ENCODE measurements at places on chromosomes 12 and 14.

- H3K27me3 ChIP-seq, result peaks cover 3% of the 10 kb centered on the region
- H3K27ac ChIP-seq, result no peak overlapping the region
- no peak overlapping the region for H3K4me3 ChIP-seq
- H3K36me3 ChIP-seq, result no peaks in the 10 kb centered on the region
- peaks cover 4% of the 10 kb centered on the region for H3K4me1 ChIP-seq
- peak; percentile 83 for DNase-seq
These were observed 82.9 kb upstream of the STXBP6 start for GRCh38 chr14:25132732-25133422.

DNA sequence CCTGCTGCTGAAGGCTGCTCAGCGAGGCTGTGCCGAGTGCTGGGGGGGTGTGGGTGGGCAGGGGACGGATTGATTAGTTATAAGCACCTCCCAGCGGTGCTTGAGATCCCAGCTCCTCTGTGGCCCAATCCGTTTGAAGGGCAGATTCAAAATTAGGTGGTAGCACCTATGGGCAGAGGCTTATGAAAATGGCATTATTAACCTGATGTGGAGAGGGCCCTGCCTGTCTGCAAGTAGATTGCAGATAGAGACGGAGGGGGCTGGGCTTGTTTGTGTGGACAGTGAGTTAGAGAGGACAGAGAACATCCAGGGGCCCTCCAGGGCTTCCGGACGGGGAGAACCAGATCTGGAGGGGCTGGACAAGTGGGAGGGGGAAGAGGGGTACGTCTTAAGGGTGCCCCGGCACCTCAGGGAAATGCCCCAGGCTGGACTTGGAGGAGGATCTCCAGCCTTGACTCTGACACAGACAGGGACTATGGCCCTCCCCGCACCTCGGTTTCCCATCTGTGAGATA lies at the start of gene RTL1:
TSS of gene RTL1 (minus strand) at position 51 of the 514 bp plus-strand sequence. CDS start 18,934 bp downstream, outside the sequence.
- peaks cover 56% of the 10 kb centered on the region for H3K27me3 ChIP-seq
- peaks cover 22% of the 10 kb centered on the region for H3K4me1 ChIP-seq
- peak; percentile 24 for DNase-seq
- H3K36me3 ChIP-seq, result no peaks in the 10 kb centered on the region

DNA sequence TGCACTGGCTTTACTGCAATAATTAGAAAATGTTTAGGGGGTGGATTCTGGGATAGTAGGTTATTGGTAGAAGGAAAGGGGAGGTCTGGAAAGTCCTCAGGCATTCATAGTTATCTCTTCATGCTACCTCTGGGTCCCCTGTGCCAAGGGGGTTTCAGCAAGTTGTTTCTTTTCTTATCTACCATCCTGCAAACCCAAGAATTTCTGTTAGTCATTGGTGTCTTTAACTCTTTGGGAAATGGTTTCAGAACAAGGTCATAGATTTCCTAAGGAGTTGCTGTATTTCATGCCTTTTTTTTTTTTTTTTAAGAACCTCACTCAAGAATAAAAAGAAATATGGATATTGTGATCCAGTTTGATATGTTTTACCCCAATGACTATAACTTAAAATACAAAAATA lies 63.6 kb downstream of the SLC4A8 start:
- no peaks in the 10 kb centered on the region for H3K27me3 ChIP-seq
- no peaks in the 10 kb centered on the region for H3K4me1 ChIP-seq
- no peak for DNase-seq

- DNase-seq, result no peak
- H3K4me3 ChIP-seq, result no peak overlapping the region
- no peak overlapping the region for H3K27ac ChIP-seq
- H3K27me3 ChIP-seq, result no peaks in the 10 kb centered on the region
- peaks cover 8% of the 10 kb centered on the region for H3K4me1 ChIP-seq
These were observed 46.5 kb downstream of the GCH1 start for GRCh38 chr14:54856152-54856551.

DNA sequence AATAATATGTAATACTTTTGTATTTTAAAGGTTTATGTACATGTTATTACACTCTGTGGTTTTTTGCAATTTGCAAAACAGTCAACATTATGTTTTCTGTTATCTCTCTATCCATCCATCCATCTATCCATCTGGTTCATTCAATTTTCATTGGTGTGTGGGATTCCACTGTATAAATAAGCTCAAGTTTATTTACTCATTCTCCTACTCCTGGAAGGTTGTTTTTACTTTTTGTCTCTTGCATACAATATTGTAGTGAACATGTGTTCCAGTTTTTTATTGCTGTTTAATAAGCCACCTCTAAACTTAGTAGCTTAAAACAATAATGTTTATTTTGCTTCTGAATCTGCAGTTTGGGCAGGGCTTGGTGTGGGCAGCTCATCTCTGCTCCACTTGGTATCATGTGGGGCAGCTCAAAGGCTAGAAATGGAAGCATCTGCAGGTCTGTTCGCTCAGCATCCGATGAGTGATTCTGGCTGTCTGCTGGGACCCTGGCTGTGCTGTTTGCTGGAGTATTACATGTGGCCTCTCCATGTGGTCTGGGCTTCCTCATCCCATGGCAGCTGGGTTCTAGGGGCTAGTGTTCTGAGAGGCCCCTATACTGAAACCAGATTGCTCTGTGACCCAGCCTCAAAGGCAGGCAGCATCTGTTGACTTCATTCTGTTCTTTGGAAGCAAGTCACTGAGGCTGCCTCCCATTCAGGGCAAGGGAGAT lies 98.8 kb downstream of the SLC25A47 start:
- DNase-seq, result peak; percentile 47
- H3K27ac ChIP-seq, result no peak overlapping the region
- no peaks in the 10 kb centered on the region for H3K36me3 ChIP-seq
- H3K27me3 ChIP-seq, result no peaks in the 10 kb centered on the region
- H3K4me3 ChIP-seq, result no peak overlapping the region

DNA sequence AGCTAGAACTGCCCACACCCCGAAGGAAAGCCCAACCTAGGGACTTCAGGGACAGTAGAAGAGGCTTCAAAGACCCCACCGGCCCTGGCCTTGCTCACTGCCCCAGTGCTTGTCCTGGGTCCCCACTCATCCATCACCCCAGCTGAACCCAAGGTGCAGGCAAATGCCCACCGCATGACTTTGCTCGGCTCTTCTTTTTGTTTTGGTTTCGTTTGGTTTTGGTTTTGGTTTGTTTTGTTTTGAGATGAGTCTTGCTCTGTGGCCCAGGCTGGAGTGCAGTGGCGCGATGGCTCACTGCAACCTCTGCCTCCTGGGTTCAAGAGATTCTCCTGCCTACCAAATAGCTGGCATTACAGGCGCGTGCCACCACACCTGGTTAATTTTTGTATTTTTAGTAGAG lies 9.0 kb downstream of the CCDC85C start:
- no peaks in the 10 kb centered on the region for H3K27me3 ChIP-seq
- H3K36me3 ChIP-seq, result no peaks in the 10 kb centered on the region
- no peak for DNase-seq
- H3K4me3 ChIP-seq, result no peak overlapping the region

All from spleen (tissue), 13 donors.